ENCODE measurements at places on chromosomes 1 and 21.

DNA sequence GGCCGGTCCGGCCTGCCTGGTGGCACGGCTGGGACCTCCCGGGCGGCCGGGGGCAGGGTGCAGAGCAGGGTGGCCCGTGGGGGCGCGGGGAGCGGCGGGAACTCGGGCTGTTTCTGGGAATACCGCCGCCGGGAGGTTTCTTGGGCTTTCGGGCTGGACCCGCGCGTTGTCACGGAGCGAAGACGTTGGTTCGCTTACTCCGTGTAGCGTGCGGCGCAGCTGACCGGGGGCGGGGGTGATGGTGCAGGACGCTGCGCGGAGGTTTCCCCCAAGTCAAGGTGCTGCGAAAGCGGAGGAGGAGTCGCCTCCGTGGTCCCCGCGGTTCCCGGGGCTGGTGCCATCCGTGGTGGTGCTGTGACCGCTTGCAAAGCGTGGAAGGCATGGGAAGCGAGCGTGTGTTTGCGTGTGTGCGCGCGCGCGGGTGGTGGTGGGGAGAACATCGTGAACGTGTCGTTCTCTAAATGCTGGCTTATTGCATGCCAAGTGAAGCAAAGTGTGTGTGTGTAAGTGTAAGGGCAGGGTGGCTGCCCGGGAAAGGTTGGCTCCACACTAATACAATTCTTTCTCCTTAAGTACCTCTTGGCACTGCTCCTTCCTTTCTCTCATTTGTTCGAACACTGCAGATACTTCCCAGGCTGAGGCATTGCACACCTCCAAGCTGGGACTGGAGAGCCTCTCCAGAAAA lies 1.1 kb downstream of the RYR2 start:
- no peak for DNase-seq

- DNase-seq: no peak
Measured at GRCh38 chr1:30977511-30977910, 69.0 kb upstream of the SDC3 start.

DNA sequence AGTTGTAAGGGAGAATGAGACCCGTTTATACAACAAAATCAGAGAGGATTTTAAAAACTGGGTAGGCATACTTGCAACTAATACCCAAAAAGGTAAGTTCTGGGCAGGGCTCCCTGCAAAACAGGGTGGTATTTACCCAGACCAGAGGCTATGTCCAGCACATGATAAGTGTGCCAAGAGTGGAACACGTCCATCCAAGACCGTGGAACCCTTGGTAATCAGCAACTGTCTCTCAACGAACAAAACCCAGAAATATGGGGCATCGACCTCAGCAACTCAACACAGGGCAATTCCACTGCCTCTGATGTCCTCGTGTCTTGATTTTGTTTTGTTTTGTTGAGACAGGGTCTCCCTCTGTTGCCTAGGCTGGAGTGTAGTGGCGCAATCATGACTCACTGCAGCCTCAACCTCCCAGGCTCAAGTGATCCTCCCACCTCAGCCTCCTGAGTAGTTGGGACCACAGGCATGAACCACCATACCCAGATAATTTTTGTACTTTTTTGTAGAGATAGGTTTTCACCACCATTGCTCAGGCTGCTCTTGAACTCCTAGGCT lies 26.7 kb upstream of the MX1 start:
- no peak for DNase-seq

DNA sequence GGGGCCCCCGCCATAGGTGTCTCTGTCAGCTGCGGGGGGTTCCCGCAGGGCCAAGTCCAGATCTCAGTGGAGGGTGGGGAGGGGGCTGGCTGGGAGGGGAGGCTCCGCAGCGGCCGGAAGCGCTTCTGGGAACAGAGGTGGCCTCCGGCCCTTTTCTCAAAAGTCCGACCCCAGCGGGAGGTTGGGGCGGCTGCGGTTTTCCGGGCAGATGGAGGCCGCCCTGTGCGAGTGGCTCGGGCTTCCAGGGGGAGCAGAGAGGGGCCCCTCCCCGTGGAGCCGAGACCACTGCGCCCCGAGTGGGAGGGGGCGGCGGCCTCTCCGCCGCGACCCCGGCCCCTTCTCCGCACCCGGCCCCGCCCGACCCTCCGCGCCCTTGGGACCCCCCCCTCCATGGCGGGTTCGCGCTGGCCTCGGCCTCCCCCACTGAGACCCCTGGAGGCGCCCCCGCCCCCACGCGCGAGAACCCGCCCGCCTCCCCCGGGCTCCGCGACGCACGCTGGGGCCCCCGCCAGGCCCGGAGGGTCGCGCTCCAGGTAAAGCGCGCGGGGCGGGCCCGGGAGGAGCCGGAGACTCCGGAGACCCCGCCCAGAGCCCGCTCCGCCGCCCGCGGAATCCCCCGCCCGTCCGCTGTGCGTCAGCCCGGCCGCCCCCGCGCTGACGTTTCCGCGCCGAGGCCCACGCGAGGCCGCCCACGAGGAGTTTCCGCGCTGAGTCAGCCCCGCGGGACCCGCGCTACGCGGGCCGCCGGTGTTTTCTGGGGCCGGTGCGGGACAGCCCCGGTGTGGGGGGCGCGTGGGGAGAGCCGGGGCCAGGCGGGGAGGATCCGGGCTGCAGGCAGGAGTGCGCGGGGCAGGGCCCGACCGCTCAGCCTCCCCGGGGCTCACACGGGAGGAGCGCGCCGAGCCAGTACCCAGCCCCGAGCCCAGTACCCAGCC lies 5.2 kb downstream of the TNFRSF18 start:
- DNase-seq: peak; percentile 85

GRCh38 chr1:114505148-114505561 lies 5.8 kb downstream of the TRIM33 start:
- no peak for DNase-seq

GRCh38 chr1:158248771-158249170 lies 5.5 kb upstream of the CD1A start:
- no peak for DNase-seq

- DNase-seq: no peak
Measured at GRCh38 chr1:150192012-150192411, 42.3 kb downstream of the PLEKHO1 start.

DNA sequence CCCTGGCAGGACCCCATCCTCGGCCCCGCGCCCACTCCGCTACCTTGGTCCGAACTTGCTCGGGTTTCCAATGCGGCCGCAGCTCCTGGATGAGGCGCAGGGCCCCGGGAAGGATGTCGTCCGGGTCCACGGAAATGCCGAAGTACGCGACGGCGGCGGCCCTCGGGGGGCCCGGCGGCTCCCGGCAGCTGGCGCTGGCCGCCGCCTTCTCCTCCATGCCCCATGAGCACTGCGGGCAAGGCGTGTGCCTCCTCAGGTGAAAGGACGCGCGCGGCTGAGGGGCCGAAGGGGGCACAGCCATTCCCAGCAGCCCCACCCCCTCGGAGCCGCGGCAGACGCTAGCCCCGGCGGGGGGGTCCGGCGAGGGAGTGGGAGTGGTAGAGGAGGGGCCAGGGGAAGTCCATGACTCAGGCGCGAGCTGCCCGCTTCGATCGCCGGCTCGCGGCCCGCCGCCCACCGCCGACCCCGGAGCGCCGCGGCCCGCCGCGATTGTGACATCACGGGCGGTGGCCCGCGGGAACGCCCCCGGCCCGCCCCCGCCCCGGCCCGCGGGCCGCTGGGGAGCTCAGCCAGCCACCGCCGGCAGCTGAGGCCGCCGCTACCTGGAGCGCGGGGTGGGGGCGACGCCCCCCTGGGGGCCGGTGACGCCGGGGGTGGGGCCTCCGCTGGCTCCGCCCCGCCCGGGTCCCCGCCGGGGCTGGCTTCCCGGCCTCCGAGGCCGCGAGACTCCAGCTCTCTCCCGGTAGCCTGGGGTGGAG lies at the start of gene ETNK2:
Gene ETNK2, minus strand, starts transcription at position 493 of the 758 bp plus-strand sequence. Its CDS starts 192 bp downstream, at position 301.
- no peak for DNase-seq

GRCh38 chr1:171196351-171196750 lies 11.3 kb downstream of the FMO2 start:
- no peak for DNase-seq

- DNase-seq: no peak
Measured at GRCh38 chr1:5500541-5500940, 491.7 kb downstream of the NPHP4 start.

GRCh38 chr1:31879981-31880608 lies 58.1 kb downstream of the PTP4A2 start:
- no peak for DNase-seq

- no peak for DNase-seq
Measured at GRCh38 chr1:244197851-244198375, 146.8 kb downstream of the ZBTB18 start.

DNA sequence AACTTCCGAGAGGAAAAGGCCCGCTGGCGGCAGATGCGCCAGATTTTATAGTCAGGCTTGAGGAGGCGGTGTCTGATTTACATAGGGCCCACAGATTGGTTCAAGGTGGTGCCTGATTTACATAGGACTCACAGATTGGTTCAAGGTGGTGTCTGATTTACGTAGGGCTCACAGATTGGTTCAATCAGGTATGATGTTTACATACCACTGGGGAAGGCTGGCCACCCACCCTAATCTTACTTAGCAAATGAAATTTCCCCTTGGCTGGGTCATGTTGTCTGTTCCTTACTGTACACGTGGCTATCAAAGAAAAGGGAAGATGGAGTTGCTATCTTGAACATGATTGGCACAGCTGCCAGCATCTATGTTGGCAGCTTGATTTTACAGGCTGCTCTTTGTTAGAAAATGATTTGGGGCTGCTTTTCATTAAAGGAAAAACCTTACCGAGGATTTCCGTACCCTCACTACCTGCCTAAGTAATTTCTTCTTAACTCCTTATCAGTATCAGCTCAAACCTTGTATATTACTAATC lies 96.3 kb downstream of the SETD4 start:
- DNase-seq: no peak

DNA sequence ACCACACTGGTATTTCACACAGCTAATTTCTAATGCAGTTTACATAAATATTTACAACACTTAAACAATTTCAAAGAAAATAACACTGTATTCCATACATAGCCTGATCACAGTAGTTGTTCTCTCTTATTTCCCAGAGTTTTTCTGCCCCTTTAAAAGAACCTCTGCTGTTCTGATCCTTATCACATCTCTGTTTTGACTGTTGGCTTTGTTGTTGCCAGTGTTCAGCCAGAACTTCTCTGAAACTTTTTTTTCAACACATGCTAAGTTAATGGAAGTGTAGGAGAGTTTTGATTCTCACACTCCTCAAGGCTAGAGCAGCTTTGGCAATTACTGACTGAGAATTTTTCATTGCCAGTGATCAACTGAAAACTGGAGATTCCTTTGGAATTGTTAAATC lies 11.1 kb downstream of the SELE start:
- DNase-seq: no peak

- DNase-seq: no peak
Measured at GRCh38 chr1:193016788-193017187, 42.4 kb downstream of the UCHL5 start.

DNA sequence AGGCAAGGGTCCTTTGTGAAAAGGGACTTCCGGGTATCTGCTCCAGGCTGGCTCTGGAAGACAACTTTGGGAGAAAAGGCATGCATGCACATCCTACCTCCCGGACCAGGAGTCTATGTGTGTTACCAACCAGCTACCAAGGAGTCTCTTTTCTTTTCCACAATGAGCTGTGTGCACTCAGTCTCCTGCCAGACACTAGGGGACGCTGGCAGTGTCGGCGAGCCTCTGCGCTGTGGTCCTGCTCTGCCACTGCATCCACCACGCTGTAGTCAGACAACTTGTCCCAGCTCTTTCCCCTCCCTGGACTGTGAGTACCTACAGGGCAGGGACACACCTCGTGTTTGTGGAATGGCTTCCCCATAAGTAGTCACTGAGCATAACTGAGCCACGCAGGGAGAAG lies 5.1 kb upstream of the SSR2 start:
- peak; percentile 25 for DNase-seq

DNA sequence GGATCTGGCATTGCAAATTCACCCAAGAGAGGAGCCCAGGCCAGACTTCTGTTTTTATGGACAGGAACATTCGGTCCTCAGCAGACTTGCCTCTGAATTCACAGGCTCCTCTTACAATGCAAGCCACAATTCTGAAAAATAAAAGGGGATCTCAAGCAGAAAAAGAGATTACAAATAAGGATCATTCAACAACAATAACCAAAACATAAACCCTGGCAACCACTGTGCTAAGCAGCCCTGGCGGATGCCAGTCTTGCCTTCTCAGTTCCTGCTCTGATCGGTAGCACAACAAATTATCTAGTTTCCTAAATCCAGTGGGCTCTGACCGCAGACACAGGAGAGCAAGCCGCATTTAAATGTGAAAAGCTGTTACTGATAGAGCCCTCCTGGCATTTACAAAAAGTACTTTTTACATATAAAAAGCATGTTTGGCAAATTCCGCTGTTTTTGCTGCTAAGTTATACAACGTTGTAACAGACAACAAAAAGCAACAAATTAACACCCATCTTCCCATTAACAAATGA lies 123.4 kb upstream of the FOXD3 start:
- DNase-seq: no peak

- DNase-seq: no peak
Measured at GRCh38 chr1:172698224-172698623, 39.3 kb downstream of the FASLG start.

GRCh38 chr1:190439447-190439846 lies 38.2 kb downstream of the BRINP3 start:
- DNase-seq: no peak

DNA sequence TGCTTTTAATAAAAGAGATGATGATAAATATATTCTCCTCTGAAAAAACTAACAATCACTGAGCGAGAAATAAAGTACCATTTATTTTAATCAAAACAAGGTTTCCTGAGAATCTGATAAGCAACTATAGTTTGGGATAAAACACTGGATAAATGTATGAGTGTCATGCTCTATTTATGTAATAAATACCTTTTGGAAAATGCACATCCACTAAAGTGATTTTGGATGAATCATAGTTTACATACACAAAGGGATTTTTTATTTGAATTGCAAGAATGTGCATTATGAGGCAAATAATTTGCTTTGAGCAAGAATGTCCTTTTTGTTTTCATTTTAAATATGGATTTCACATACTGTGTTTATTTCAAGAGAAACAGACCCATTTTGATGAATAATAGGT lies 1483.5 kb downstream of the MRPL39 start:
- DNase-seq: no peak

GRCh38 chr1:185825556-185825955 lies 91.4 kb downstream of the HMCN1 start:
- no peak for DNase-seq

DNA sequence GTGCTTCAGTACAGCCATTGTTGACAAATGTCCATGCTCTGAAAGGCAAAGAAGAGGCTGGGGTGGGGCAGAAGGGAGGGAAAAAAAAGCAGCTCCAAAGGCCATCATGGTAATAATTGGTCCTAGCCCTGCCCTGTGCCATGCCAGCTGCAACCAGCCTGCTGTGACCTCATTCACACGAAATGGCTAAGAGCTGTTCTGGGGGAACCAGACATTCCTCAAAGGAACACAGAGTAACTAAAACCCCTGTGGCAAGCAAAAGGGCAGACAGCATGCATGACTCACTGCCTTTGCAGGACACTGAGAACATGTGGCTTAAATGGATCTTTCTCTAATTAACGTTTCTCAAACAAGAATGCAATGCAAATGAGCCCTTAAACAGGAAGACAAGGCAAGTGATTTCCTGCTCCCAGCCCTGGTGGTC lies 42.3 kb downstream of the STYXL2 start:
- DNase-seq: no peak

Data from stimulated activated CD4-positive, alpha-beta T cell treated with anti-CD3 and anti-CD28 coated beads, Interleukin-15, amount 100 ng/mL, for 48 hours (primary cell).